ENCODE measurements at places on chromosomes 2 and 18.

DNA sequence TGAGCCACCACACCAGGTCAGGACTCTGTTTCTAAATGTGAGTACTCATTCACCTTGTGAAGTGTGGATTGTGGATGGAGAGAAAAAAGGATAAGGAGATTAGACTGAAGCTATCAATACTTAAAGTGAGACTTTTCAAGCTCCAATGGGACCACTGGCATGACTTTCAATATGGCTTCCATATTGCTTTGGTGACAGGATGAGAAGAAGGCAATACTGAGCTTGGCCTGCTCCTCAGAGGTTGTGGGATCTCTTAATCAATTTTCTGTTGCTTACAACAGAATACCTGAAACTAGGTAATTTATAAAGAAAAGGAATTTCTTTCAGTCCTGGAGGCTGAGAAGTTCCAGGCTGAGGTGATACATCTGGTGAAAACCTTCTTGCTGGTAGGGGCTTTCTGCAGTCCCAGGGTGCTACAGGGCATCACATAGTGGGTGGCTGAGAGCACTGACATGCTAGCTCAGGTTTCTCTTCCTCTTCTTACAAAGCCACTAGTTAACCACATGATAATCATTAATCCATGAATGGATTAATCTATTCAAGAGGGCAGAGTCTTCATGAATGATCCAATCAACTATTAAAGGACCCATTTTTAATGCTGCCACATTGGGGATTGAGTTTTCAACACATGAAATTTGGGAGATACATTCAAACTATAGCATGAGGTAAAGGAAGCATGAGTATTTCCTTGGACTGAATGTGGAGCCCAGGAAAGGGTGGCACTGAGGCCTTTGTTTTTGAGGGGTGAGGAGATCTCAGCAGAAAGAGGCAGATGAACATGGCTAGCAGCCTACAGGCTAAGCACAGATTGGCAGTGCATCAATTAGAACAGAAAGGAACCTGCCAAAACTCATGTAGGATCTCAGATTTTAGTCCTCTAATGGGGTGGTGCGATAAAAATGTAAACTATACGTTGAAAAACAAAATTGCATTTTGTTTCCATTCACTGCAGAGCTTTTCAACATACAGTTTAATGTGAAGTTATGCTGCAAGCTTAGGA, 274.5 kb downstream of the PIK3C3 start:
- no peak for DNase-seq

- no peak for DNase-seq
Observed at GRCh38 chr18:56315363-56315762, 323.0 kb downstream of the TXNL1 start.

DNA sequence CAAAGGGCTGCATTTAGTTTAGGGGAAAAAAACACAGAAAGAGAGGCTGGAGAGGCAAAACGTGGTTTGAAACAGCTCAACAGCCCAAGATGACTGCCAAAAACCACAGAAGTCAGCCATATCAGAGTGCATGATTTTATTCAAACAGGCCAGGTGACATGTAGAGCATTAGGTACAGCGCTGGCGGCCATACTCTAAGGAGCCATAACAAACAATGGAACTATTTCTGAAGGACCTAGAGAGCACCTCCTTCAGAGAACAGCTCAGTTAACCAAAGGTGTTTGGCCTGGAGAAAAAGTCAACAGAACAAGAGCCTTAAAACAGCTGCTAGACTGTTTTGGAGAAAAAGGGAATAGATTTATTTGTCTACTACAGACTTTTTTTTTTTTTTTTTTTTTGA, 2.6 kb downstream of the THADA start:
- DNase-seq: no peak

- DNase-seq: no peak
Observed at GRCh38 chr2:241111440-241111805, 9.3 kb upstream of the MTERF4 start.

- no peak for DNase-seq
Observed at GRCh38 chr2:218993345-218994315, at the start of gene CRYBA2. CRYBA2 (minus strand) TSS chr2:218993422; CDS start chr2:218993176, 246 bp downstream.

DNA sequence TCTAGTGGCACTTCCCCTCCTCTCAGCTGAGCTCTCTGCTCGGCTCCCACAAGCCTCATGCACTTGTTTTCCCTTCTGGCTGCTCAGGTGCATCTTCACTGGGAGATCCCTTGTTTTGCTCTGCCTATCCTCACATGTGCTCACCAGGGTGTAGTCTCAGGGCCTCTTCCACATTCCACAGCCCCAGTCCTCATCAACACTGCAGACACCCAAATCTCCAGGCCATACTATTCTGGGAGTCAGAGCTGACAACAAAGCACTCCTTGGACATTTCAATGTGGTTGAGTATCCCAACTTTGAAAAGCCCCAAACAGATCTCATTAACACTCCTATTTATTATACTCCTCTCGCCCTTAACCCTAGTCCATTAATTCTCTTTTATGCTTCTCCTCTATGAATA, 71.3 kb downstream of the CCDC93 start:
- DNase-seq: no peak

DNA sequence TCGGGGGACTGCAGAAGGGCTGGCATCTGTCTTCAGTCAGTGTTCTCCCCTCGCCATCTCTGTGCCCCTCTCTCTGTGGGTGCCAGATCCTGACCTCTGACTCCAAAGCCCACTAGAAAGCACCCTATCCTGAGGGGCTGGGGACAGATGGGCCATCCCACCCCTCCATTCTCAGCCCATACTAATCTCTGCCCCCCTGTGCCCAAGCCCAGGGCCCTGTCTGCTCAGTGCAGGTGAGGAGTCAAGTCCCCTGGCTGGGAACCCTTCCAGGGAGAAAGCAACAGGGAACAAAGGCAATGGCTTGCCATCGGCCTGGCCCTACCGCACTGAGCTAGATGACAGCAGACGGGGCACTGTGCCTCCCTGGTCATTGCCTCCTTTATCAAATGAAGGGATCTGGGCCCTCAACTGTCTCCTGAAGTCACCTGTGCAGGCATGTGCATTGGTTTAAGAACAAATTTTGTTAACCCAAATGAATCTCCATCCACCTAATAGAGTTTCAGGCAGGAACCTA, 42.7 kb upstream of the ID2 start:
- DNase-seq: no peak

DNA sequence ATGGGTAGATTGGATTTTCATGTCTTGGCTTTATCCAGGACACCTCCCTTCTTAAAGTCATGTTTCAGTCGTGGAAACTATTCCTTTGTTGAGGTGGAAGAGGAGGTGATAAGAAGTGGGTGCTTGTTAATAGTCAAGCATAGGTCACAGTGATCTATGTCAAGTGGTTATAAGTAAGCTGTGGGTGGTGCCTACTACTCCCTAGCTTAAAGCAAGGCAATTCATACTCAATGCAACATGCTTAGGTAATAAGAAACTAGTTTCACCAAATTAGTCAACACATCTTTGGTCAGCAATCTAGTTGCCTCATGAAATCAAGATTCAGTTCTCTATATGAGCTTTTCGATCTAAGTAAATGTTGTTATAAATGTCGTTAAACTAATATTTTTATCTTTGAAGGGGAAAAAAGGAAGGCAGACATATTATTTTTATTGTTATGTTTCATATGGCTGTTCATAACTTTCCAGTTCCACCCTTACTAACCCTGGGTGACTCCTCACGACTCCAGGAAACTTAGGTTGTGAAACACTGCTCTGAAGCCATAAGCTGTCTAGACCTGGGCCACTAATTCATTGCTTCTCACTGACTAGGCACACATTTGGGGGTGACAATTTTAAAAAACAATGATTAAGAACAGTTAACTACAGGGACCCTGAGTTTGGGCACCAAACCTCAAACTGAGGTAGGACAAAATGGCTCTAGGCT, 5.8 kb upstream of the ABCB11 start:
- no peak for DNase-seq

GRCh38 chr2:71494523-71495155, 41.3 kb downstream of the DYSF start:
- DNase-seq: no peak

DNA sequence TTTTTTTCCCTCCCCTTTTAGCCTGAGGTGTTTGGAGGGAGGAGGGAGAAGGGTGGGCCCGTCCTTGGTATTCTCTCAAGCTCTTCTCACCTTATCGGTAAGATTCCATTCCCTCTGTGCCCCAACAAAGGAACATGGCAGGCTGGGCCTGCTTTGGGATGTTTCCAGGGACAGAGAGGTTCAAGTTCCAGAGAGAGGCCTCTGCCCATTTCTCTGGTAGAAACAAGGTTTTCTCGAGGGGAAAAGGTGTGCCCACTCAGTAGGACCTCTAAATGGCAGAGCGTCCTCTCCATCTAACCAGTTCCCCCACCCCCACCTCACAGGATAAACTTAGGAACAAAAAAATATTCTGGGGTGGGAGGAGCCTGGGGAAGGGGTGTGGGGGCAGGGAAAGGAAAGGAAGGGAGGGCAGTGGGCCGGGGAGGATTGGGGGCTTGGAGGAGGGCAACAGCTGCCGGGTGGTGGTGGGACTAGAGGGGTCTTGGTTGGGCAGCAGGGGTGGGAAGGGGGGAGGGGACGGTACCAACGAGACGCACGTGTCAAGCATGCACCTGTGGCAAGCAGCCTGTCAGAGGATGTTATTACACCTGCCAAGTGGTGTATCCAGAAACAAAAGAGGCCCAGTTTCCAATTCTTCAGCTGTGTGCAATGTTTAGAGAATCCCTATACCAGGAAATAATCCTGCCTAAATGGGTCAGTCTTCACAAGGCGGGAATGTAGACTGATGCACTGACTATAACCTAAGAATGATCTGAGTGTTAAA, 2.1 kb downstream of the PCBP1 start:
- DNase-seq: no peak

- DNase-seq: no peak
Observed at GRCh38 chr2:159658881-159659873, 42.8 kb upstream of the BAZ2B start.

GRCh38 chr2:240564561-240565332, 3.5 kb upstream of the RNPEPL1 start:
- DNase-seq: no peak

DNA sequence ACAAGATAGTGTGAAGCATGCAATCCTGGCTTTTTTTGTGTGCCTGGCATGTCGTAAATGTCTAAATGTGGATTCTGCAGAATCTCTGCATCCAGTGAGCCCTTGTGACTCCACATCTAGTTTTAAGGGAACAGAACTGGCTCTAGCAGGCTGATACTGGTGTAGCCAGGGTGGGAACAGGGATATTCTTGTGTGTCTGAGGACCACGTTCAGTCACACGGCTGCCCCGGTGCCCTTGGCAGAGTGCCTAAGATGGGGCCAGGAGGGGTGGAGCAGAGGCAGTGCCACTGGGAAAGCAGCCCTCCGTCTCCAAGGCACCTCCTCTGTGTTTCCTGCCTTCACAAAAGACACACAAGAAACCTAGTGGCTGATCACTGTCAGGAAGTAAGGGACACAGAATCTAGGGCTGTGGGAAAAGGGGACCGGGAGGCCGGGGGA, 91.5 kb upstream of the PARD3B start:
- DNase-seq: no peak

DNA sequence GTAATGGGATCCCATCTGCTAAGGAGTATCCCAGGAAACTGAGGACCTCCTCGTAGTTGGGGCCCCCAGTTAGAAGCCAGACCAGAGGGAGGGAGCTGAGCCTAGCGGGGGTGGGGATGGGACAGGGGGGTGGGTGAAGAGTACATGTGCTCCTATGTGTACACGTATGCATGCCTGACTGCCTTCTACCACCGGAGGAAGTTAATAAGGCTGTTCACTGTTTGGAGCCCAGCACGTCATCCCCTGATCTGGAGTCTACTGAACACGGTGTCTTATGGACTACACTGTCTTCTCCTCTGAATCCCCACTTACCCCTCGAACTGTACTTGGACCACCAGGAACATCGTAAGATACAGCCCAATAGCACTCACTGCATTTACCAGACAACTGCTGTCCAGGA, 68.5 kb downstream of the SFXN5 start:
- no peak for DNase-seq

DNA sequence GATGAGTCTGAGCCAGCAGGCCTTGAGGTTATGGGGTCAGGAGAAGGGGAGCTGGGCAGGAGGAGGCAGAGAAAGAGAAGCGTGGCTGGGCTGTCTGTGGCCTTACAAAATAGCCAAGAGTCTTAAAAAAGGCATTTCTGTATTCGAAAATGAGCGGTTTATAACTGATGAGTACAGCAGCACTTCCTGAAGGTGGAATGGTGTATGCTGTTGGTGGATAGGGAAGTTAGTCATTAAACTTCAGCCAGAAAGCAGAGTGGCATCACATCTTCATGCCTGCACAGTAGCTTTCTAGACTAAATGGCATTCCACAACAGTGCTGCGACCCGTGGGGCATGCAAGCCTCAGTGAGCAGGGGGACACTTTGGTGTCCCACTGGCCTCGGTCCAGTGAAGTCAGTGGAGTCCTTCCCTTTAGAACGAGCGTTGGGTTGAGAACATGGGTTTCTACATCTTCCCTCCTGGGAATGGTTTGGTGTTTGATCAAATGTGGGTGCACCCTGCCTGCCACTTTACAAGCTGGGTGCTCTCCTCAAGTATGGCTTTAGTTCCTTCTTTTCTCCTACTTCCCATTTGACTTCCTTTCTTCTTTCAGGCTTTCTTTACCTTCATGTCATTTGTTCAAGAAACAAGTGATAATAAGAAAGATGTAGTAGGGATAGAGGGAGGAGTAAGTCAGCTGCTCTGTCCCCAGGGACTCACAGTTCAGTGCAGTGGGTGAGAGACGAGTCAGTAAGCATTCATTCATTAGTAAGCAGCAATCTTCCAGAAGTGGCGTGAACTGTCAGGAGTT, 96.3 kb downstream of the ARMC9 start:
- no peak for DNase-seq

- DNase-seq: no peak
Observed at GRCh38 chr18:76363436-76364120, 131.5 kb downstream of the ZNF516 start.

- DNase-seq: no peak
Observed at GRCh38 chr2:216408426-216409290, 3.6 kb upstream of the SMARCAL1 start.

DNA sequence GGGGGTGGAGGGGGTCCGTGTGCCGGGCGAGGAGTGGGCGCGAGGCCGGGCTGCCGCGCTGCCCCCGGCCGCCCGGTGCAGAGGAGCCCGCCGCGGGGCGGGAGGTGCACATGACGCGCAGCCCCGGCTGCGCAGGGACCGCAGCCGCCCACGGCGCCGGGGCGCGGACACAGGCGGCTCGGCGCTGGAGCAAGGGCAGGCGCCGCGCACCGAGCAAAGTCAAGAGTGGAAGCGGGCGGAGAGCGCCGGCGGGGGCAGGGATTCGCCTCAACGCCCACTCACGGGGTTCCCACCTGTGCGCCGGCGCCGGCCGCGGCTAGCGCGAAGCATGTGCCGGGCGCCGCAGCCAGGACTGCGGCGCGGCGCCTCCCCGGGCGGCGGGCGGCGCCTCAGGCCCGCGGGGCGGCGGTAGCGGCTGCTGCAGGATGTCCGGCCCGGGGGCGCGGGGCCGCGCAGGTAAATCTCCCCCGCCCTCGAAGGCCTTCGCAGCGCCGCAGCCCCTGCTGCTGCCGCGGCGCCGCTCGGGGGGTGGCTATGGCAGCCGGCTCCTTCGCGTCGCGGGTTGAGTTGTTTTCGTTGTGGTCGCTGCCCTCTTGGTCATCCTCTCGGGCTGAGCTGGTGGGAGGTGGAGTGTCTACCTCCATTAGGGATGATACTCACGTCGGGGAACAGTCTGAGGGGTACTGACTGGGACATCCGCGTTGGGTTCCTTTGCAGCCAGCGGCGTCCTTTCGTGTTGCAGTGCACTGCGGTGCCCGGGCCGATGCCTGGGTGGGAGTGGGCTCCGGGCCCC, 216.3 kb upstream of the DTNA start:
- DNase-seq: no peak

- DNase-seq: no peak
Observed at GRCh38 chr2:69466728-69467127, 29.5 kb upstream of the NFU1 start.

- no peak for DNase-seq
Observed at GRCh38 chr2:43894743-43895142, 56.0 kb downstream of the ABCG8 start.
